ENCODE measurements at places on chromosomes 12 and 14.

GRCh38 chr12:115199831-115200230, 515.9 kb upstream of the TBX3 start:
- DNase-seq: no peak

DNA sequence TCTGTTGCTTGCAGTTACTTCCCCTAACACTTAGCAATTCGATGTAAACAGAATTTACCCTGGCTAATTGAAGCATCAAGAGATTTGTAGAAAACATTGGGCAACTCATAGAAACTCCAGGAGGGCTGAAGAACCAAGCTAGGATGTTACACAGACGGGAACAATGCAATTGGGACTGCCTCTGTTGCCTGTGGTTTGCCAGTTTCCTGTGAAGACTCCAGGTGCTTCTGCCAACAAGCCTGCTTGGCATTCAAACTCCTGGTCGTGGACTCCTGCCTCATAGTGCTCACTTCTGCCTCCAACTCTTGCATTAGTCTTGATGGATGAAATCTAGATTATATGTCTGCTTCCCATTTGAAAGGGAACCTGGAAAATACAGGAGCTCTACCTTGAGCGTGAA, 246.0 kb downstream of the BMP4 start:
- DNase-seq: no peak

GRCh38 chr14:78399316-78399889, 229.2 kb downstream of the NRXN3 start:
- no peak for DNase-seq

GRCh38 chr12:74317078-74317601, 220.5 kb upstream of the ATXN7L3B start:
- DNase-seq: peak; percentile 71

DNA sequence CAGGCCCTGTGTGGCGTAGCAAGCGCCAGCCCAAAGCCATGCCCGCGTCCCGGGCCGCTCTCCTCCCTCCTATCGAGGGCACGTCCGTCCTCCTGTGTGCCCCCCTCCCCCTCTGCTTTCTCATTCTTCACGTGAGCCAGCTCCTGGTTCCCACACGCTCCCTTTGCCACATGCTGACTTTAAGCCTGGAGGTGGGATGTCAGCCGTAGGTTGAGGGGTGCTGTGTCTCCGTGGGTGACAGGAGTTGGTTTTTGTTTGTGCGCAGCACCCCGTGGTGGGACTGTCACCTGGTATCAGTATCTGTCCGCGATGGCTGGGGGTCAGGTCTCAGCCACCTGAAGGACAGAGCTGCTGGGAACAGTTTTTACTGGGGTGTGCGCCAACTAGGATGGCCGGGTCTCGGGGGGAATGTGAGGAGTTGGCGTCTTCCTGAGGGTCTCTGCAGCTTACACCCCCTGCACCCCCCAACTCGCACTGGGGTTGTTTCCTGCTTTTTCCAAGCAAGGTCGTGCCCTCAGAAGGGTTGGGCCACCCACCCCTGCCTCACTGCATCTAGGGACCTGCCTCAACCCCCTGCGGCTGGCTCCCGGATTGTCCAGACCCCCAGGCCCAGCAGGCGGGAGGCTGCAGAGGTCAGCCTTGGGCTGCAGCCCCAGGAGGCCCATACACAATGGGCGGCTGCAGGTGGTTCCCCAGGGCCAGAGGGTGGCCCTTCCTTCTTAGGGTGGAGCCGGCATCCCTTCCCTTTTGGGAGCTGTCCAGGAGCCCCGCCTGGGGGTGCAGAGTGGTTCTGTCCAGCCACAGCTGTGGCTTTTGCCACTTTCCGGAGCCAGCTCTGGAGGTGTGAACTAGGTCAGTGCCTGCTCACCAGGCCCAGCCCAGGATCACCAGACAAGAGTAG, 7.3 kb downstream of the ULK1 start:
- no peak for DNase-seq

DNA sequence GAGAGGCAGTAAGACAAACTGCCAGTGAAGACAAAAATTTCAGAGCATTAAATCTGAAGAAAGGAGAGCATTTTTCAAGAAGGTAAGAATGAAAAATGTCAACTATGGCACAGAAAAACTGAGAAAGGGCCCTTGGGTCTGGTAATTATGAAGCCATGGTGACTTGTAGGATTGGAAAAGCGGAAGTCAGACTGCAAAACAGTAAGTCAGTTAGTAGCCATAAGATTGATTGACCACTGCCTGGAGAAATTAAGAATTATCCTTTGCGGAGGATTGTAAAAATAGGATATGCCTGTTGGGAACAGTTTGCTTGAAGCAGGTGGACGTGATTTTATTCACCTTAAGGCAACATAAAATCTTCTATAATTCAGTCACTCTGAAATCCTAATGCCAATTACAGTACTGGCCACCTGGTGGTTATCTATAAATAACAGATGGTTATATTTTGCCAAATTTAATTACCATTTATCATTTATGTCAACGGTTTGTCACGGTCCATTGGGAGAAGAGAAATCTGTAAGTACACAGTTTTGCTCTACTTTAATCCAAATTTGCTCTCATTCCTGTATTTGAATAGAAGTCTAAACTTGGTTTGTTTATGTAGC, 127.1 kb upstream of the CNTN1 start:
- no peak for DNase-seq

- DNase-seq: no peak
Observed at GRCh38 chr12:115088995-115089841, 405.2 kb upstream of the TBX3 start.

DNA sequence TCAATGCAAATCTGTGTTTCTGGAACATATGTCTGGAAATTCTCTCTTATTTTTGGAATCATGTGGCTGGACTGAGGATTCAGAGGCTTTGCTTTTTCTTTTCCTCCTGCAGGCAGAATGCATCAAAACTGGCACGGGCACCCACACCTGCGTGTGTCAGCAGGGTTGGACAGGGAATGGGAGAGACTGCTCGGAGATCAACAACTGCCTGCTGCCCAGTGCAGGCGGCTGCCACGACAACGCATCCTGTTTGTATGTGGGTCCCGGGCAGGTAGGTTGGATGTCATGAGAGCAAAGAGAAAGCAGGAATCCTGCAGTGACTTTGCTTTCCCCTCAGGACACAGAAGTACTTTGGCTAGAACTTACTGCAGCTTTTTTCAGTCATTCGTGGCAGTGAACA, 90.3 kb downstream of the STAB2 start:
- no peak for DNase-seq

GRCh38 chr12:68327896-68328295, 4.3 kb downstream of the MDM1 start:
- no peak for DNase-seq

- peak; percentile 50 for DNase-seq
Observed at GRCh38 chr12:109900752-109901580, 892 bp downstream of the TCHP start.

- no peak for DNase-seq
Observed at GRCh38 chr12:24608108-24608507, 340.8 kb downstream of the BCAT1 start.

GRCh38 chr12:69922999-69923398, 98.0 kb downstream of the MYRFL start:
- no peak for DNase-seq

- DNase-seq: no peak
Observed at GRCh38 chr12:57234571-57235016, 5.1 kb downstream of the SHMT2 start.

GRCh38 chr12:50580436-50580835, 75.7 kb downstream of the DIP2B start:
- no peak for DNase-seq

- DNase-seq: no peak
Observed at GRCh38 chr12:116133636-116134214, 143.8 kb downstream of the MED13L start.

GRCh38 chr12:24062642-24063245, 113.3 kb upstream of the SOX5 start:
- DNase-seq: no peak

DNA sequence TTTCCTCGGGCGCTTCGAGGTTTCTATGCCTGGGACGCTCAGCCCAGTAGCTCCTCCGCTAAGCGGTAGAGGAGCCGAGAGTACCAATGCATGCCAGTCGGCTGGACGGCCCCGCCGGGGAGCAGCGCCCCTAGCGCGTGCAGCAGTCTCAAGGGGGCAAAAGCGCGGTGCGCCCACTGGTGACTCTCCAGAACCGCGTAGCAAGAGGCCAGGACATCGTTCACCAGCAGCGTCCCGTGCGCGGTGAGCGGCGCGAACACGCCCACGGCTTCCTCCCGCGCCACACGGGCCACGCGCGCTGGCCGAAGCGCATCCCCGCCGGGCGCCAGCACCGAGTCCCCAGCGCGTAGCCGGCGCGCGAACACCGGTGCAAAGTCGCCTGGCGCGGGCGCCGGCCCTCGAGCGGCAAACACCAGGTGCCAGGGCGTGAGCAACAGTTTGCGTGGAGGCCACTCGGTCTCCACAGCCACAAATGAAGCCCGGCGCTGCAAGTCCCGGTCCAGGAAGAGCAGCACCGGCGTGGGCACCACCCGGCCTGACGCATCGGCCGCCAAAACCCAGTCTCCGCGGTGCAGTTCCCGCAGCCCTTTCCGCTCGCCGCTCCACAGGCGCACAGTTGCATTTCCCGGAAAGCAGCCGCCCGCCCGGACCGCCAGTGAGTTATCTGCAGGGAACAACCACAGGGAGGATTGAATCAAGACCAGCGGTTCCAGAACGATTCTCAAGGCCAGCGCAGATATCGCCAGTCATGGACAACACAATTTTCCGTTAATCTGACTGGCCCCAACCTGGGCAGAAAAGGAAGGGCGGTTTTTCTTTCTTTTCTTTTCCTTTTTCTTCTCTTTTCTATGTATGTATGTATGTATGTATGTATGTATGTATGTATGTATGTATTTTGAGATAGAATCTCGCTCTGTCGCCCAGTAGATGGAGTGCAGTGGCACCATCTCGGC, 4.5 kb downstream of the DHH start:
- DNase-seq: peak; percentile 24

GRCh38 chr14:61561104-61561503, 134.2 kb upstream of the HIF1A start:
- no peak for DNase-seq

- DNase-seq: no peak
Observed at GRCh38 chr12:52488736-52489135, 4.3 kb downstream of the KRT6A start.

DNA sequence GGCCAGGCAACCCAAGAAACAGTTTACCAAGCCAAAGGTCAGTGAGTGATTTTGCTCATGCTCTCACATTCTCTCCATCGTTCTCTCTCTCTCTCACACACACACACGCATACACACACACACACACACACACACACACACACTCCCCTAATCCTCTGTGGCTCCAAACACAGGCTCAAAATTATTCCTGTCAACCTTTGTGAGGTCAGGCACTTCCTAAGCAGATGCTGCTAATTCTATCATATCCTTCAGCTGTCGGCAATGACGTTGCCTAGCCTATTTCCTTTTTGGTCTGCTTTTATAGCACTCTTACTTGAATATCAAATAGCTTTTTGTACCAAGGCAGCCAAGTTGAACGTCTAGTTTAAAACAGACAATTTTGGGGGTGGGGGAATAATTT, 98.9 kb upstream of the EGLN3 start:
- DNase-seq: peak; percentile 1

- no peak for DNase-seq
Observed at GRCh38 chr12:104345234-104346066, 41.9 kb downstream of the EID3 start.

DNA sequence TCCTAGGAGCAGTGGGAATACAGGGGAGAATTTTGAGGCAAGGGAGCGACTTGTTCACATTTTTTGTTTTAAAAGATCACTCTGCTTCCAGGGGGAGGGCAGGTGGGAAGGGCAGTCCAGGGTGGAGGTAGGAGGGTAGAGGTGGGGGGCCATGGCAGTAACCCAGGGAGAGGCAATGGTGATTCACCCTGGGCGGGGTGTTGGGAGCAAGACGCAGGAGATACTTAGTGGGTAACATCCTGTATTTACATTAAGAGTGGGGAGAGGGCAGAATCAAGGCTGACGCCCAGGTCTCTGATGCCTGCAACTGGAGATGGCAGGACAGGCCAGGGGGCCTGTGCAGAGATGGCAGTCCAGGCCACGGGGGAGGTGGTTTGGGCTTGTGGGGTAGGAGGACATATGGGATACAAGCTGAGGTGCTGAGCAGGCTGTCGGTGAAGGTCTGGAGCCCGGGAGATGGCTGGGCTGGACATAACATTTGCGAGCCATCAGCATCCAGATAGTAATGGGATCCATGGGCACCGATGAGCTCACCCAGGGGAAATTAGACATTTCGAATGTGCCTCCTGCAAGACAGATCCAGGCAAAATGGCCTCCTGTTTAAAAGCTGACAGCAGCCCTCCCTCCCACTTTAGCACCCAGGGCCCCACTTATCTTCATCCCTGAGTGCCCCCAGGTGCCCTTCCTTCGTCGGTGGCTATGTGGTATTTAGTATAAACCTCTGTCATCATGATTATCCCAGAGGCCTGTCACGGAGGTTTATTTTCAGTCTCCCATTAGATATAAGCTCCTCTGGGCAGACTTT, 9.3 kb downstream of the EML1 start:
- no peak for DNase-seq

GRCh38 chr12:62848418-62848817, 86.5 kb downstream of the PPM1H start:
- DNase-seq: no peak

GRCh38 chr12:52162981-52163380, 28.8 kb downstream of the KRT80 start:
- DNase-seq: no peak

Measured in NCI-H2227 treated with DMSO at 0.1 percent for 48 hours (cell line).